GDM1 (cell line): ENCODE measurements at places on chromosomes 3 and 15.

DNA sequence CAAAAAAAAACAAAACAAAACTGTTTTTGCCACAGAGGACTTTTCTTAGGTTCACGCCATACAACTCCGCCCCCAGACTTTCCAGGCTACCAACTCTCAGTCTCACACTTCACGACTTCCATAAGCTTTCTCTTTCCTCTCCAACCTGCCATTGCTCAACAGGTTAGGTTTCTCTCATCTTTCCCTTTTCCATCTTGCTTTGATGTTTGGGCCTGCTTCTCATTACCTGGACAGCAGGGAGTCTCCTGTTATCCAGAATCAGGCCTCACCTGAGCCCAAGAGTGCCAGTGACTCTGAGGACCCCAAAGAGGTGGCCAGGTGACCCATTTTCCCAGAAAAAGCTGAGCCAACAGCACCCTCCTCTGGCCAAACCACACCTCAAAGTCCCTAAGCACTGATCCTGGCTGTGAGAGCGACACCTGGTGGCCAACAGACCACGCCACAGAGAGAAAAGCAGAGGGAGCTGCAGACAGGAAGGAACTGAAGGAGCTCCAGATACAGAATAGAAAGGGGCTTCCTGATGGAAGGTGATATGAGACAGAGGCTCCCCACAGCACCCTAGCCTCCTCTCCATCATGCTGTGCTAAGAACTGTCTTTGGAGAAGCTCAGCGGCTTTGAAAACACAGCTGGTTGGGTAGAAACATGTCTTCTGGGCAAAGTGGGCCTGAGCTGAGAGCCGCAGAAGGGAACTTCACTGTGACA is 4.0 kb downstream of the CCDC51 start:
- DNase-seq = peak; percentile 69

DNA sequence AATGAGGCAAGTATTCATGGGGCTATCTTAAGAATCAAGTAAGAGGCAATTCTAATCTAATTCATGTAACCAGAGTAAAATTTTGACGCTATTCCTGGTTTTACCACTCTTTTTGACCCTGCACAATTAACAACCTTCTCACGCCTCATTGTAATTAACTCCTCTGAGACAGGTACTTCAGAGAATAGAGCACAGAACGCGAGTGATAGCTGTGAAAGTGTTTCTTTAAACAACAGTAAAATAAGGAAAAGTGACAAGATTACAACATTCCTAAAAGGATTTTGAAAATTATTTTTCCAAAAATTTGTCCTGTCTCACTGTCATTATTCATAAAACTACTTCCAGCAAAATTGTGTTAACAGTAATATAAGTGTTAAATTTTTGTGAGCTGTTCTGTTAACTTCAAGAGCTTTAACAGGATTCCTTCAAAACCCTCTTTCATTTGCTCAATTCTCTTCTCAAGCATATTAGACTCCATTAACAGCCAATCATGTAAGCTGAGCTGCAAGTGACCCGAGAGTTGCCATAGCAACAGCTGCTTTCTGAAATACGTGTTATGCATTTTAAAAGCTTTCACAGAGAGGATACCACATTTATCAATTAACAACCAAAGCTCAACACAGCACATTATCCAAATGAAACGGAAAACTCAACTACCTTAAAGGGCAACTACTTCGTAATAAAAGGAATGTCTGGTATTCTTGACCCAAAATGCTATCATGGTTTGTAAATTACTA is 93.1 kb downstream of the STAG1 start:
- no peak for DNase-seq

DNA sequence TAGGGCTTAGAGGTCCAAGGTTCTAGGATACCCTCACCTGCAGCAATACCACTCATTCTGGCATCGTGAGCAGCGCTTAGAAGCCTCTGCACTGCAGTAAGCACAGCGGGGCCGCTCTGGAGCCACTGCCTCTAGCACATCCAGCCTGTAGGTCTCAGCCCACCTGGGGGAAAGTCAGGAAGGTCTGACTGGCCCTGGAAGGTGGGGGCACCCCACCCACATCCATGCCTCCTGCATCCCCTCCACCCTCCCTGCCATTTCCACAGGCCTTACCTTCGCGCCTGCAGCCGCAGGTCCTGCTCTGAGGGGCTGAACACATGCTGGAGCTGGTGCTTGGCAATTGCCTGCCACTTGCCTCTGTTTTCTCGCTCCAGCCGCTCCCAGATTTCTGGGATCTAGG is 901 bp upstream of the RASSF1 start:
- no peak for DNase-seq

DNA sequence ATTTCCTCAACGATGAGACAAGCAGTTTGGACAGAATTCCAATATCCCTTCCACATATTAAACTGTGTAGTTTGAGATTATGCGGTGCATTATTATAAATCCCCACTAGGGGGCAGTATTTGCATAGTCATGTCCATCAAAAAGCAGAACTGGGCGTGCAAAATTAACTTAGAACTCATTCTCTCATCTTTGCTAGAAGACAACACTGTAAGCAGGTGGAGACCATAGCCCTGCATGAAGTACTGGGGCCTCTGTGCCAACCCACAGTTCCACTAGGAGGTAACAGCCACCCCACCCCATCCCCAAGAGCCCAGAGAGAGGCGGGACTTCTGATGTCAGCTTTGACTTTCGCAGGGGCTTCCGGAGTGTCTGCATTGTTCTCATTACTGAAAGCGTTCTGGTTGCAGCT is 106.6 kb upstream of the TMC3 start:
- DNase-seq = peak; percentile 43

- DNase-seq = no peak
Measured at GRCh38 chr15:49331951-49332350, 91.1 kb upstream of the FGF7 start.

GRCh38 chr3:25142609-25143355 is 285.3 kb upstream of the RARB start:
- DNase-seq = no peak

- no peak for DNase-seq
Measured at GRCh38 chr3:163722405-163722804, 1355.9 kb downstream of the SI start.

DNA sequence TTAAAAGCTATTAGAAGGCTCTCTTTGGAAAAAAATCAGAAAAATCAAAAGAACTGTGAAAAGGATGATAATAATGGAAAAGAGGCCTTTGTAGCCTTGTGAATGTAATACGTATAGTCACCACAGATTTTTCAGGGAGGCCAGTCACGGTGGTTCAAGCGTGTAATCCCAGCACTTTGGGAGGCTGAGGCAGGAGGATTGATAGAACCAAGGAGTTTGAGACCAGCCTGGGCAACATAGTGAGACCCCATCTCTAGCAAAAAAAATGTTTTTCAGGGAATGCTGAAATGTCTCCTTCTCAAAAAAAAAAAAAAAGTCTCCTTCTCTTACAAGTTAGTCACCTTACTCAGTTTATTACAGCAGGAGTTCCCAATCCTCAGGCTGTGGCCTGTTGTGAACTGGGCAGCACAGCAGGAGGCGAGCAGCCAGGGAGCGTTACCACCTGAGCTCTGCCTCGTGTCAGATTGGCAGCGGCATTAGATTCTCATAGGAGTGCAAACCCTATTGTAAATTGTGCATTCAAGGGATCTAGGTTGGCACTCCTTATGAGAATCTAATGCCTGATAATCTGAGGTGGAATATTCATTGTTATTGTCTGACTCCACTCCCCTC is 15.9 kb downstream of the ARIH1 start:
- DNase-seq = no peak

DNA sequence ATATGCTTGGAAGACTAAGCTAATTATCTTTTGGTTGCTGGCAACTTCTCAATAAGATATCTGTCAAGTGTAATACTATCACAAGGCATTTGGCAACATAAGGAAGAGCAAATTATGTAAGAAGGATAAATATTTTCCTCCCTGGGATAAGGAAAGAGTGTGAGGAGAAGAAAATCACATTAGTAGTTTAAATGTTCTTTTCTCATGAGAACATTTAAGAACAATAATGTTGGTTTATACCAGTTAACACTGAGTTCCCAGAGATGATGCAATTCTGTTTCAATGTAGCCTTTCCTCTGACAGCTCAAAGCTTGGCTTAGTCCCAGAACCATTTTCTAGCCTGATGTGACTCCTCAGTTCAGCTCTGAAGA is 66.1 kb upstream of the NPHP3 start:
- DNase-seq = no peak

DNA sequence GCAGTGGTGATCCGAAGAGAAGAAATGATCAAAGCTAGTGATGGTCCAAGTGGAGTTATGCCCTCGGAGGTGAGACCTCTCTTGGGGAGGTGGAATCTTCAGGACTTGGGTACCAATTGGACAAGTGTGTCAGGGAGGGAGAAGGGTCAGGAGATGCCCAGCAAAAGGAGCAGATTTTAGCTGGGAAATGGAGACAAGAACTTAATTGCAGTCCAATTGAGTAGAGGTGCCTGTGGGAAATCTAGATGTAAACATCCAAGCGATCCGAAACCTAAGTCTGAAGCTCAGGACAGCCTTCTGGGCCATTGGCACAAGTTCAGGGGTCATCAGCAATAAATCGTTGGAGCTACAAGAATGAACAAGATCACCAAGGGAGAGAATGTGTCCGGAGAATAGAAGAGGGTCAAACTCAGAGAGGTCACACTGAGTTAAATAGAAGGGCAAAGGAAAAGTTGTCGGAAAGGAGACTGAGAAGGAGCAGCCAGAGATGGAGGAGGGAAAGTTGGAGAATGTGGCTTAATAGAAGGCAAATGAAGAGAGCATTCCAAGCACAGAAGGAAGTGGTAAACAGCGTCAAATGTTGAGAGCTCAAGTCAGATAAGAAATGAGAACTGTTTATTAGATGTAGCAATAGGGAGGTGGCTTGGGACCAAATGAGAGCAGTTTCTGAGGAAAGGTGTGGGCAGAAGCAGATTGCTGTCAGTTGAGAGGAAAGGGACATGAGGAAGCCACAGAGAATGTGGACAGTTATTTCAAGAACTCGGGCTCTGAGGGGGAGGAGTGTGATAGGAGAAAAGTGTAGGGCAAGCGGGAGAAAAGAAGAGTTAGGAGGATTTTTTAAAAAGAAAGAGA is 64.2 kb upstream of the FNDC3B start:
- DNase-seq = peak; percentile 87

- DNase-seq = no peak
Measured at GRCh38 chr15:90190606-90191343, 10.4 kb upstream of the SEMA4B start.

GRCh38 chr3:114034211-114034610 is 22.1 kb downstream of the CCDC191 start:
- DNase-seq = no peak

GRCh38 chr15:25183581-25184251 is 228.9 kb downstream of the SNRPN start:
- no peak for DNase-seq

- no peak for DNase-seq
Measured at GRCh38 chr3:162391301-162391700, 894.7 kb downstream of the OTOL1 start.

GRCh38 chr15:78170848-78171773 is 21.9 kb downstream of the IDH3A start:
- no peak for DNase-seq

DNA sequence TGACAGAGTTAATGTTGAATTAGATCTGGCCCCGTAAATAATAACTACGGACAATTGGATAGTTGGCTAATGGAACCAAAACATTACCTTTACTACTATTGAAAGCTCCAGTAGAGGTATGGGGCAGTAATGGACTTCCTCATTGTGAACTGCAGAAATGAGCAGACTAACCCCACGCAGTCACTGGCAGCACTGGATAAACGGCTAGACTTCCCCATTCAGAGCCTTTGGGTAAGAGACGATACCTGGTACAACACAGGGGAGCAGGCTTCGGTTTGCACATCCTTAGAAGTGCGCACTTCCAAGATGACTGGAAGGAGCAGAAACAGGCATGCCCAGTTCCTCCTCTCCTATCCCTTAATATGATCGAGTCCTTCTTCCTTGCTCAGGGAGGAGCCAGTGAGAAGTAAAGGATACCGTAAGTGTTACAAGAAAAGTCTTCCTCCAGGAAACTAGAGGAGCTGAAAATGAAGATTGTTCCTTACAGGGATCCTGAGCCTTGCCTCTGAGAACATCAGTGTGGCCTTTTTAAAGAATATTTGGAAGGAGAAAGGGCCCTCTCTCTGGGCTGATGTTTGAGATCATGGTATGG is 100.5 kb upstream of the NECTIN3 start:
- DNase-seq = no peak

- DNase-seq = no peak
Measured at GRCh38 chr15:33182278-33182905, 12.1 kb downstream of the FMN1 start.

DNA sequence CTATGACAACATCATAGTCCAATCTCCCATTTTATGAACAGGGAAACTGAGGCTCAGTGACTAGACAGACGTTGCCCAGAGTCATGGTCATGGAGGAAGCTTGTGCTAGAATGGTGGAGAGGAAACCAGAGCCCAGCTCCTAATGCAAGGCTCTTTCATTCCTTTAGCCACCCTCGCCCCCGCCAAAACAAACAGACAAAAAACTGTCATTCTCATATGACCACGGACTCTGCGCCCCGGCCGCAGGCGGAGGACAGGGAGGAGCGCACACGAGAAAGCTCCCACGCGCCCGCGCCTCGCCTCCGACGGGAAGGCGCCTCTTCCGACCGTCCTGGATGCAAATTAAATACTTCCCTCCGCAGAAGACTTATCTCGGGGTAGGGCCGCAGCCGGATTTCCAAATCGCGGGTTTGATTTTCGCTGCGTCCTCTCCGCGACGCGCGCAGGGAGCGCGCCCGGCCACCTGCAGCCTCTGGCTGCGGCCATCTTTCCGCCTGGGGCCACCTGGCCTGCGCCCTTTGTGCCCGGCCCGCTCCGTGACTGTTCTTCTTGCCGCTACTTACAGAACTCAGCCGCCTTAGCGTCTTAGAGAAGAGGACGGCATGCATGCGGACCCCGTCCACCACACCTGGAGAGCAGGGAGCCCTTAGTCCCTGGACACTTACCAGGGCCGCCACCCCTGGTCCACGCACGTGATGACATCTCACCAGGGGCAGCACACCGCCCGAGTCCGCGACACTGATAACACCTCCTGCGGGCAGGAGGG is 670 bp upstream of the ATP13A3 start:
- DNase-seq = no peak

GRCh38 chr15:91634179-91634578 is 219.3 kb upstream of the SLCO3A1 start:
- no peak for DNase-seq

DNA sequence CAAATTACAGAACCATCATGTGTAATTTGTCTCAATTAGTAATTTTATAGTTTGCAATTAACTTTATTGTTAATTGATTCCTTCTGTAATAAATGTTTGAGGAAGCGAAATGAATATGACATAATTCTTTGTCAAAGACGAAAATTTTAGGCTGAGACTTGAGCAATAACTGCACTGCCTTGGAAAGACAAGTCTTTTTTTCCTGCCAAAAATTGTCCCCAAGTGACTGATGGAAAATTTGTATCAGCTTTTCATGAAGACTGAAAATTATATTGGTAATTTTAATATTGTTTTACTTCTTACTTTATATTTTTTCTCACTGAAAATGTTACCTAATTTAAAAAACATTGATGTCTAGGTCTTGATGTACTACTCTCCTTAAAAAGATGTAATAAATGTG is 622.6 kb downstream of the NLGN1 start:
- DNase-seq = no peak

- no peak for DNase-seq
Measured at GRCh38 chr3:28651159-28651558, 302.5 kb upstream of the AZI2 start.
